Stimulated activated CD8-positive, alpha-beta memory T cell treated with anti-CD3 and anti-CD28 coated beads, Interleukin-4, amount 100 ng/mL, for 1 hour (primary cell): ENCODE measurements at places on chromosomes 12 and 14.

DNA sequence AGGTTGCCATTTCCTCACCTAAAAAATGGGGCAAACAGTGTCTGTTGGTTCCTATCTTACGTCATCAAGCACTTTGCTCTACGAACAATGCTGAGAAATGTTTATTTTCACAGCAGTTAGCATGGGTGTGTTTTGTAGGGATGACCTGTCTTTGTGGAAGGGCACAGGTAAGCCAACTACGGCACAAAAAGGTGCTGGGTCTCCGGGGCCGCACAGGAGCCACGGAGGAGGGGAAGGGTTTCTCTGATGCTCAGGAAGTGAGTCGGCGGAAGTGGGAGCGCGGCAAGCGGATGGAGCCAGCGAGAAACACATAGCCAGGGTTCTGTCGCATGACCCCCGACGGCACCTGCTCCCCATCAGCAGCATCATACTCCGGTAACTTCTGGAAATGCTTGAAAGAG is 65.6 kb upstream of the TCL1B start:
- DNase-seq = no peak

- DNase-seq = no peak
Measured at GRCh38 chr14:92987148-92987570, 64.2 kb downstream of the CHGA start.

DNA sequence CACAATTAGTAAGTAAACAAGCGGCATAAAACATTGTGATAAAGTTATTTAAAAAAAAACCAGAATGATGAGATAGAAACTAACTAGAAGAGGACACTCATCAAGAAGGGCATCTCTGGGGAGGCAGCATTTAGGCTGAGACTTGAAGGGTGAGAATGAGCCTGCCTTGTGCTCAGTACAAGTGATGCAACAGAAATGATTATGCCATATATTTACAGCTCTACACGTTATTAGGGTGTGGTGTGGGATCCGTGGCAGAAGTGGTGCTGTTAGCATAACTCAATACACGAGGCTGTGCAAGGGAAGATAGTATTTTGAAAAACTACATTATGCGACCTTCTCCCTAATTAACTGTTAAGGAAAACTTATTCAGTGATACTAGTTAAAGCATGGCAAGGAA is 178.5 kb upstream of the ATF7IP start:
- DNase-seq = no peak

DNA sequence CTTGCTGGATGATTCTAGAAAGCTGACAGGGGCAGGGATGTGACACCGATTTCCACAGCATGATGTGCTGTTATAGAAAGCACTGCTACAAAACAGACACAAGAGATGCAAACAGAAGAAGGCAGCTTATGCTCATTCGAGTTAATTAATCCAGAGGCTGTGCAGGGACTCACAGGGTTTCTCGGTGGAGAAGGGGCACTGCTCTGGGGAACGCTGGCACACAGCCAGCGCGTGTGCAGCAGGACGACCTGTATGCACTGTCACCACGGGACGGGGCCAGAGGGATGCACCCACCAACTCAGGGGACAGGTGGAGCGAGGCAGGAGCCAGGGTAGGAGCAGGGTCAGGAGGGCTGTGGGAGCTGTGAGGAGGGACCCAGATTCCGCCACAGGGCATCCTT is 143.5 kb downstream of the RIMBP2 start:
- no peak for DNase-seq

- DNase-seq = no peak
Measured at GRCh38 chr12:25311506-25311905, 60.8 kb upstream of the KRAS start.

DNA sequence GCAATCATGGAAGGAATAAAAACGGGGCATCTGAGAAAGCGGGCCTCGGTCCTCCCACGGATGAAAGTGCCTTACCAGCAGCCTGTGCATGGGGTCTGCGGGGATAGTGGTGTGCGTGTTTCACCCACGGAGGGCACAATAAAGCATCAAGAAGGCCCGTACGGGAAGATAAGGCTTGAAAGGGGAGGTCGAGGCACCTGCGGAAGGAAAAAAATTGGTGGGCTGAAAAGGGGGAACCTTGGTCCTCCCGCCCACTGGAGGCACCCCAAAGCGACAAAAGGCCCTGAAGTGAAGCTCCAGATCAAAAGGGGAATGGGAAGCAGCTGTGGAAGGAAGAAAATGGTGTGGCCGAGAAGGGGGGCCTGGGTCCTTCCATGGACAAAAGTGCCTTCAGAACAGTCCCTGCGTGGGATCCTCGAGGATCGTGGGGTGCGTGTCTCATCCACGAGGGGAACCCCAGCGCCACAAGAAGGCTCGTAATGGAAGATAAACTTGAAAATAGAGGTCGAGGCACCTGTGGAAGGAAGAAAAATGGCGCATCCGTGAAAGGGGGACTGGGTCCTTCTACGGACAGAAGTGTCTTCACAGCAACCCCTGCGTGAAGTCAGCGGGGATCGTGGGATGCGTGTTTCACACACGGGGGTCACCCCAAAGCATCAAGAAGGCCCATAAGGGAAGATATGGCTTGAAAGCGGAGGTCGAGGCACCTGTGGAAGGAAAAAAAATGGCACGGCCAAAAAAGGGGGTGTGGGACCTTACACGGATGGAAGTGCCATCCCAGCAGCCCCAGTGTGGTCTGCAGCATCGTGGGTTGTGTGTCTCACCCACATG is 276.9 kb downstream of the ALG10 start:
- DNase-seq = no peak

DNA sequence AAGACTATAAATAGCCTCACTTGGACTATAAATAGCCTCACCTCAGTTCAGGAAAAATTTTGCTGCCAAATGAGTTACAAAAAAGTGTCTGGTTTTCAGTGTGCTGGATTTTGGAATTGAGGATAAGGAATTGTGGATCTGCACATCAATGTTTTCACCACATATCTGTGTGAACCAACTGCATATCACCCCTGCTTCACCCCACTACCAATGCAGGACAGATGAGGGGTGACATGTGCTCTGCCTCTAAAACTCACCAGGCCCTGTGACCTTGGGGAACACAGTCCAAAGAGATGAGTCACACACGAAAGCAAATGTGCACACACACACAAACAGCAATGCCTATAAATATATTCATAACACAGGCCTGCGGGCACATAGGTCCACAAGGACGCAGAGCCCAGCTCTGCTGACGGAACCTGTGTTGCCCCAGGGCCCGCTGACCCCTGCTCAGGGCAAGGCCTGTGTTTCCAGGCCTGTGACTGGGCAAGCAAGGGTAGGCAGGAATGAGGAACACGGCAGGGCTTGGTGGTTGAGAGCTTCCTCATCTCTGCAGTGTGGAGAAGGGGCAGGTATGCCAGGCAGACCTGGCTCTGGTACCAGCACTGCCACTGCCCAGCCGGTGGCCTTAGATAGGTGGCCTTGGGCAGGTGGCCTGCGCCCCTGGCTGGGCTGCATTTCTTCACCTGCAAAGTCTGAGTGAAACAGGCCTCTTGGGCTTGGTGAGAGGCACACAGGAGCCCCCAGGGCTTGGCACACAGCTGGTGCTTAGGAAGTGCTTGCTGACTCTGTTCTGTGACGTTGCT is 82.4 kb downstream of the ARL6IP4 start:
- no peak for DNase-seq

DNA sequence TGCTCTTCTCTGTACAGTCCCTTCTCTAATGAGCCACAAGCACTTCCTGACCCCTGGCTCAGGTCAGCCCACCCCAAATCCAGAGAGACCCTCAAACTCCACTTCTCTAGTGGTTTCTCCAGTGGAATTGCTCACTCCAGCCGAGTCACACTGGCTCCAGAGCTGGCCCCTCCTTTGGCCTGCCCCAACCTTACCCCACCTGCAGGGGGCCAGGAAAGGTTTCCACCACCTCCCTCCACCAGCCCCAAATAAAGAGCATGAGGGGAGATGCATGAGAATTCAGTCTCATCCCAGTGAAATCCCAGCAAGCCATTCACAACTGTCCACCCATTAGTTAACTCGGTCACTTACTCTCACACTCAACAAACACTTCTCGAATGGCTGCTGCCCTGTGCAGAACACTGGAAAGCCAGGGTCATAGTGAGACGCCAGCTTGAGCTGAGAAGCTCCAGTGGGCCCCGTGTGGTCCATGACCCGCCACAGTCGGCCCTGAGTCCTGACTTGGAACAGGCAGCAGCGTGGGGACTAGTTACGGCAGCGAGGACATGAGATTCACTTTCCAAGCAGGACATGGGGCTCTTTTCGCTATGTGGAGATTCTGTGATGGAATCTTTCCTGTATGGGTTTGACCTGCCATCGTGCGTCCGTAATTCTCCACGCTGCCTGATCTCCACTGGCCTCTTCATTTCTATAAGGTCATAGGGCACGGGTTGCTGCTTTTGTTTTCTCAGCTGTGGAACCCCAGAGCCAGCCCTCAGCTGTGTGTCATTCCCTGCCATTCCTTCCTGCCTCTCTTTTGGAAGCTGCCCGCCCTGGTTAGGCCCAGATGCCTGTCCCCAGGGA is 44.2 kb downstream of the SLC6A12 start:
- DNase-seq = no peak

DNA sequence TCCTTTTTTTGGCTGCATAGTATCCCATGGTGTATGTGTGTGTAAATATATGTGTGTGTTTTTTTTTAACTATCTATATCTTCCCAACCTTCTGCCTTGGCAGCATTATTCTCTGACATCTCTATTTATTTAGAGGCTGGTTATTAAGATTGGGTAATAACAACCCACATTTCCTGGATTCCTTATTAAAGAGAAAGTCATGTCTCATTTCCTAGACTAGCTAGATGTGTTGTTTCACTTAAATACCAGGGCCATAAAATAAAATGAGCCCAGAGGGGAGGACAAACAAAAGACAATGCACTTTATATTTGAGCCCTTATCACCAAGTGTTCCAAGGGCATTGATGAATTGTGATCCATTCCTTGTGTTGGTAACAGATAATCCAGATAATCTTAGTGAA is 169.1 kb downstream of the SLC5A8 start:
- no peak for DNase-seq

GRCh38 chr12:94990222-94990621 is 13.3 kb downstream of the NDUFA12 start:
- DNase-seq = no peak

- DNase-seq = no peak
Measured at GRCh38 chr14:31993521-31993951, 83.6 kb upstream of the ARHGAP5 start.

DNA sequence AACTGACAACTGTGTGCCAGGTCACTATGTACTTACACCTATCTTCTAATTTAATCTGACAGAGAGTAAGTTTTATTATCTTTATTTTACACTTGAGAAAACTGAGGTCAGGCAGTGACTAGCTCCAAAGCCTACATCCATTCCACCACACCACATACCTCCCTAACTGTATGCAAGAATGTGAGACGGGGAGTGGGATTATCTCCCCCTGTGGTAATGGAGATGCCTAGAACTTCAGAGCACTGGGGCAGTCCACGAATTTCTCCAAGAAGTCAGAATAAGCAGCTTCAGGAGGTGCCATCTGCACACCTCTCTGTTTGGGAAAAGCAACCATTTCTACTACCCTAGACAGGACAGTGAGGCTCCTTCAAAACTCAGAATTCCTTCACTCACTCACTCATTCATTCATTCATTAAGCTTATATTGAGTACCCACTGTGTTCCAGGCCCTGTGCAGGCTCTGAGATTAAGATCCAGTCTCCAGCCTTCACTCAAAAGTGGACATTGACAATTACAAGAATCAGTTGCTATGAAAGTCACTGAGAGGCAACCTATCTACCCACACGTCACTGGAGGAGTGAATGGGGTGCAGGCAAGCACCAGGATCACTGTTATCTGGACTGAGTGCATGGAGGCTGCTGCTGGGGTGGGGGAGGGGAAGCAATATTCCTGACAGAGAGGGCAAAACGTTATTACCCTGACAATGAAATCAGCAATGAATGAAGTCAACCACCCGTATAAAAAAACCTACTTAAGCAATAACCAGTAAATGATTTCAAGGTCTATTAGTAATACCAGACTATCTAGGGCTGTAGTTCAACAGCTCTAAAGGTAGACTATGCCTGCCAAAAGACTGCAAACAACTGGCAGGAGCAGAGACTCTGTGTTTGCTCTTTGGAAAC is 18.0 kb downstream of the SLC7A7 start:
- DNase-seq = no peak

DNA sequence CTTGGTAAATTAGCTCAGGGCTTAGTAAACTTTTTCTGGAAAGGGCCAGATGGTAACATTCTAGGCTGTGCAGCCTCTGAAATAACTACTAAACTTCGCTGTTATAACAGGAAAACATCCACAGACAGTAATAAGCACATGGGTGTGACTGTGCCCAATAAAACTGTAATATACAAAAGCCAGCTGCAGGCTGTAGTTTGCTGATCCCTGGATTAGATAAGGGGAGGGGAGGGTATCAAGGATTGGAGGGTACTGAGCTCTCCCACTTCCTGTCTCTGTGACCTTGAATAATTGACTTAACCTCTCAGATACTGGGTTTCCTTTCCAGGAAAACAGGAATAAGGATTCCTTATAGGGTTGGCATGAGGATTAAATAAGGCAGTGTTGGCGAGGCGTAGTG is 81.2 kb downstream of the CCDC60 start:
- no peak for DNase-seq

DNA sequence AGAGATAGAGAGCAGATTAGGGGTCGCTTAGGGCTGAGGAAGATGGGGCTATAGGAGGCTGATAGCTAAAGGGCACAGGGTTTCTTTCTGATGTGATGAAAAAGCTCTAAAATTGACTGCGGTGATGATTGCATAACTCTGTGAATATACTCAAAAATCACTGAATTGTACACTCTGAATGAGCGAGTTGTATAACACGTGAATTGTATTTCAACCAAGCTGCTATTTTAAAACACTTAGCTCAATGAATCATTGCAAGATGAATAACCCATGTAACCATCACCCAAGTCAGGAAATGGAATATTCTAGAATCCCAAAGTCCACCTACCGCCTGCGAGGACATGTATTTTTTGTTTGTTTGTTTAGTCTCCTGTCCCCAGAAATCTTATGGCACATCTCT is 60.1 kb upstream of the CCND2 start:
- DNase-seq = no peak

GRCh38 chr14:32226056-32226455 is 23.0 kb upstream of the RNU6-8 start:
- DNase-seq = no peak

GRCh38 chr12:103333676-103334075 is 162.1 kb downstream of the C12orf42 start:
- no peak for DNase-seq

- no peak for DNase-seq
Measured at GRCh38 chr12:80264386-80264785, 165.0 kb downstream of the OTOGL start.

DNA sequence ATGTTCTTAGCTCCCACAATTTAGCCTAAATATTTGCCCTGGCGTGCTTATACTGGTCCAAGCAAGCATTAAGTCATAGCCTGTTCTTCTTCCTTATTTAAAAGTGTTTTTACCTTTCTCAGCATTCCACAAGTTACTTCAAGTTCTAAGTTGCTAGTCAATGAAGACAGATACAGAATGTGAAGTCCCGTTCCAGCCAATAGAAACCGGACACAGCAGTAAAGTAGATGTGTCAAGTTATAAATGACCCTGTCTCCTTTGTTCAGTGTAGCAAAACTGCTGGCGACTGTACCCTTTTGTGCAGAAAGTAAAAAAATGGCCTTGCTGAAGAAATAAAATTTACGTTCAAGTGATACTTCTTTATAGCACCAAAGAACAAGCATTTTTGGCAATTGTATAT is 3.9 kb downstream of the SNAPC1 start:
- DNase-seq = no peak
